ENCODE measurements at places on chromosomes 6 and 20. TPM values are rescaled to one million over a fixed set of nuclear protein-coding genes. Genes with fewer than 3 reads are reported as not detected.
A peak's percentile ranks its signal among the peaks of the same experiment; 100 is the strongest.

DNA sequence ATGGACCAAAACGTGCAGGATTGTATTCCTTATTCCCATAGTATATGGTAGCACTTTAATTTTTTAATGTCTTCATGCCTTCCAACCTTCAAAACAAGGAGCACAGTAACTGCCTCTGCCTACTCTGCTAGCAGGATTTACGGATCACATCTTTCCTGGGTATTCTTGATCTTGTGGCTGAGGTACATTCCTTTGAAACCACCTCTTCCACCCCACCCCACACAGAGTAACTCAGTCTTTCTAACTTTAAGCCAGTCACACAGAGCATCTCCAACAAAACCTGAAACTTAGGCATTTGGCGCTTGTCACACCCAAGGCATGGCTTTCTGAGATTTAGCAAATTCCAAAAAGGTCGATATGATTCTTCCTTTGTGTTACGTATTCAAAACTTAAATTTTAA is 2.3 kb upstream of the ID4 start:
- no peak overlapping the region for H3K27ac ChIP-seq
- H3K4me1 ChIP-seq: no peaks in the 10 kb centered on the region
- H3K4me3 ChIP-seq: no peak overlapping the region

The TRIM40 gene
- total RNA-seq: not detected

GRCh38 chr6:79670789-79671188 is 39.7 kb downstream of the SH3BGRL2 start:
- no peaks in the 10 kb centered on the region for H3K36me3 ChIP-seq
- no peaks in the 10 kb centered on the region for H3K4me1 ChIP-seq
- no peak overlapping the region for H3K27ac ChIP-seq
- no peak overlapping the region for H3K4me3 ChIP-seq

- no peak overlapping the region for H3K27ac ChIP-seq
- no peaks in the 10 kb centered on the region for H3K4me1 ChIP-seq
- no peaks in the 10 kb centered on the region for H3K27me3 ChIP-seq
- peak; percentile 60 for DNase-seq
These were observed 209.8 kb downstream of the HIVEP2 start for GRCh38 chr6:142735204-142735603.

The HDGFL1 gene
- total RNA-seq: not detected

DNA sequence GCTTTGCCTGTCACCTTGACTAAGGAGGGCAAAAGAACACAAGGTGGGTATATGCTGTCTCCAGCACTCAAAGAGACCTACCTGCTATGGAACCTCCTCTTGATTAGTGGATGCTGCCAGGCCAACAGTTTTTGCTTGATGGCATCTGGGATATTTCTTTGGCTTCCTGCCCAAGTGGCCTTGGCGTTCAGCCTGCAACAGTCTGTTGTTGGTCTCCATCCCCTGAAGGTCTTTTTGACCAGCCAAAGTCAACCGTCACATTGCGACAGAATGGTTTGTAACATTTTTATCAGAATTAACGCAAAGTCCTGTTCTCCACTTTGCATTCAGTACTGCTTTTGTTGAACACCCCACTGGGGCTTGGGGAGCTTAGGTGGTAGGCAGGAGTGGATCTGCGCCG is 37.1 kb downstream of the SERPINB1 start:
- H3K27ac ChIP-seq: no peak overlapping the region
- H3K4me3 ChIP-seq: no peak overlapping the region
- no peaks in the 10 kb centered on the region for H3K4me1 ChIP-seq
- no peaks in the 10 kb centered on the region for H3K36me3 ChIP-seq
- no peaks in the 10 kb centered on the region for H3K27me3 ChIP-seq

GRCh38 chr6:170476360-170476759 is 76.7 kb downstream of the PSMB1 start:
- DNase-seq: no peak
- no peak overlapping the region for H3K4me3 ChIP-seq
- H3K27ac ChIP-seq: no peak overlapping the region
- no peaks in the 10 kb centered on the region for H3K36me3 ChIP-seq

DNA sequence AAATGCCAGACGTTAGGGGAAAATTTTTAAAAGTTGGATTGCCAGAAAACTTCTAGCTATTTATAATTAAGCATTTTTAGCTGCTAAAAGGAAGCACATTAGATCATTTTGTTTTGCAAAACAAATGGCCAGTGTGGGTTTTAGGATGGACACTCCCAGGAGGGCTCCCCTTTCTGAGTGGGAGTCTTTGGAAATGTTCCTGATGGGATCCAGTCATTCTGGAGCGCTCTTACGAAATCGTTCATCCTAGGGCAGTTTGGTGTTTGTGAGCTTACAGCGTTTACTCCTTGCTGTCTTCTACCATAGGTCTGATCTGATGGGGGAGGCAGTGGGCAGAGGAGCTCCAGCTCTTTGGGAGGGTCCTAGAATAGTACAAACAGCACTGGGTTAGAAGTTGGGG is 14.7 kb downstream of the GNAS start:
- peaks cover 6% of the 10 kb centered on the region for H3K27me3 ChIP-seq
- no peaks in the 10 kb centered on the region for H3K36me3 ChIP-seq
- no peak overlapping the region for H3K4me3 ChIP-seq

GRCh38 chr20:36932476-36933426 is 18.8 kb downstream of the SAMHD1 start:
- no peak overlapping the region for H3K27ac ChIP-seq
- peak; percentile 63 for DNase-seq
- H3K27me3 ChIP-seq: no peaks in the 10 kb centered on the region
- no peaks in the 10 kb centered on the region for H3K36me3 ChIP-seq
- no peak overlapping the region for H3K4me3 ChIP-seq

DNA sequence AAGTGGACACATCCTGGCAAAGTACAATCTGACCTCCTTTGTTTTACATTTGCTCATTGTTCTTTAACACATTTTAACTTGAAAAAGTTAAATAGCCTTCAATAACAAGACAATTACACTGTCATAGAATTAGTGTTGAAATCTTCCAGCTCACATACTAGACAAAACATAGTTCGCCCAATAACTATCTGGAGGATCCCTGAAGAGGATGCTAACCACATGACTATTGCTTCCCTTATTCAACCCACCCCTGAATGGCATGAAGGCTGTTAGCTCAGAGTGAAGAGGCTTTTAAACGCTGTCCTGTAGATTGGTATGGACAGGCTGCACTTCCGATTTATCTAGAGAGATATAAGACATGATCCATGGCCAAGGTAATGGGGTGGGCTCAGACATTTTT is 15.0 kb upstream of the DSE start:
- H3K4me3 ChIP-seq: no peak overlapping the region
- no peak for DNase-seq
- no peak overlapping the region for H3K27ac ChIP-seq
- no peaks in the 10 kb centered on the region for H3K36me3 ChIP-seq
- no peaks in the 10 kb centered on the region for H3K27me3 ChIP-seq

DNA sequence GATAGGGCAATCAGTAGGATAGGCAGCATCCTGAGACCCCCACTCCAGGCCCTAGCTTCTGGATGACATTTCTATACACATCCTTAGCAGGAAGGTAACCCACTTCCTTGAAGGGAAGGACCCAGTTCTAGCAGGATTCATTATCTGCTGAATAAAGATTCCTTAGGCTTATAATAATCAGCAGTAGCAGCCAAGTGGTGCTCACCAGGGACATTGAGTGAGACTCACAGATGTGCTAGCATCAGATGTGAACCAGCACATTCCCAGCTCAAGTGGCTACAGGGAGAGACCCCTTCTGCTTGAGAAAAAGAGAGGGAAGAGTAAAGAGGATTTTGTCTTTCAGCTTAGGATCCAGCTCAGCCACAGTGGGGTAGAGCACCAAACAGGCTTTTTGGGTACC is 244.8 kb upstream of the UFL1 start:
- no peak overlapping the region for H3K27ac ChIP-seq
- DNase-seq: no peak
- no peaks in the 10 kb centered on the region for H3K4me1 ChIP-seq
- H3K36me3 ChIP-seq: no peaks in the 10 kb centered on the region
- H3K4me3 ChIP-seq: no peak overlapping the region

The PTK7 gene
- 159 TPM for total RNA-seq

- peaks cover 5% of the 10 kb centered on the region for H3K4me1 ChIP-seq
- no peaks in the 10 kb centered on the region for H3K36me3 ChIP-seq
- no peak for DNase-seq
These were observed 538.5 kb downstream of the CD83 start for GRCh38 chr6:14656078-14656521.

The ANGPT4 gene
- total RNA-seq: under 0.01 TPM

DNA sequence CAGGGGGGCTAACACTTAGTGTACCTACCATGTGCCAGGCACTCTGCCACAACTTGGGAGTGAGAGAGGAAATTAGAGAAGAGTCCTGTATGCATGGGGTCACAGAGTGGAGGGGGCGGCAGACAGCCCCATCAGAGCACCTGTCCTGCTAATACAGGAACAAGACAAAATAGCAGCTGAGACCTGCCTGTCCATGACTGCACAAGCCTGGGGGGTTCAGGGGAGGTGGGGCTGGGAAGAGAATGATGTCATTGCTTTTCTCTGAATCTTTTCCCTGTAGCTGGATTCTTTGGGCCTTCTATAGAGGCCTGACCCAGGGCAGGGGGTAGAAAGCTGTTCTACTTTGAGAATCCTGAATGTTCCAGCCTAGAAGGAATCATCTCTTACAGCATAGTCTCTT is 37.4 kb downstream of the FOXP4 start:
- H3K4me1 ChIP-seq: peaks cover 18% of the 10 kb centered on the region
- H3K4me3 ChIP-seq: no peak overlapping the region
- no peaks in the 10 kb centered on the region for H3K27me3 ChIP-seq
- no peak for DNase-seq

- peaks cover 2% of the 10 kb centered on the region for H3K4me1 ChIP-seq
- DNase-seq: no peak
- no peaks in the 10 kb centered on the region for H3K27me3 ChIP-seq
- no peak overlapping the region for H3K27ac ChIP-seq
These were observed 23.3 kb downstream of the SENP6 start for GRCh38 chr6:75624988-75625387.

The ADGB gene
- not detected for total RNA-seq

GRCh38 chr6:154974485-154975149 is 20.5 kb upstream of the TIAM2 start:
- no peaks in the 10 kb centered on the region for H3K36me3 ChIP-seq
- no peaks in the 10 kb centered on the region for H3K27me3 ChIP-seq
- H3K4me3 ChIP-seq: no peak overlapping the region
- H3K27ac ChIP-seq: no peak overlapping the region
- H3K4me1 ChIP-seq: no peaks in the 10 kb centered on the region
- DNase-seq: no peak

GRCh38 chr6:106749609-106750008 is 120.2 kb downstream of the QRSL1 start:
- H3K4me3 ChIP-seq: no peak overlapping the region
- no peaks in the 10 kb centered on the region for H3K36me3 ChIP-seq
- H3K4me1 ChIP-seq: no peaks in the 10 kb centered on the region
- no peak overlapping the region for H3K27ac ChIP-seq
- H3K27me3 ChIP-seq: no peaks in the 10 kb centered on the region

GRCh38 chr6:1796706-1797529 is 187.2 kb downstream of the FOXC1 start:
- no peaks in the 10 kb centered on the region for H3K36me3 ChIP-seq
- no peak overlapping the region for H3K27ac ChIP-seq
- no peak overlapping the region for H3K4me3 ChIP-seq
- H3K27me3 ChIP-seq: no peaks in the 10 kb centered on the region

- no peaks in the 10 kb centered on the region for H3K36me3 ChIP-seq
- H3K4me1 ChIP-seq: no peaks in the 10 kb centered on the region
- no peak for DNase-seq
These were observed 33.9 kb upstream of the SGK1 start for GRCh38 chr6:134351615-134352474.

The HLA-DMB gene
- 0.83 TPM for total RNA-seq

GRCh38 chr6:46172176-46172575 is 1.4 kb upstream of the ENPP5 start:
- no peaks in the 10 kb centered on the region for H3K36me3 ChIP-seq
- no peak overlapping the region for H3K4me3 ChIP-seq
- H3K27ac ChIP-seq: no peak overlapping the region
- H3K4me1 ChIP-seq: no peaks in the 10 kb centered on the region
- DNase-seq: no peak

DNA sequence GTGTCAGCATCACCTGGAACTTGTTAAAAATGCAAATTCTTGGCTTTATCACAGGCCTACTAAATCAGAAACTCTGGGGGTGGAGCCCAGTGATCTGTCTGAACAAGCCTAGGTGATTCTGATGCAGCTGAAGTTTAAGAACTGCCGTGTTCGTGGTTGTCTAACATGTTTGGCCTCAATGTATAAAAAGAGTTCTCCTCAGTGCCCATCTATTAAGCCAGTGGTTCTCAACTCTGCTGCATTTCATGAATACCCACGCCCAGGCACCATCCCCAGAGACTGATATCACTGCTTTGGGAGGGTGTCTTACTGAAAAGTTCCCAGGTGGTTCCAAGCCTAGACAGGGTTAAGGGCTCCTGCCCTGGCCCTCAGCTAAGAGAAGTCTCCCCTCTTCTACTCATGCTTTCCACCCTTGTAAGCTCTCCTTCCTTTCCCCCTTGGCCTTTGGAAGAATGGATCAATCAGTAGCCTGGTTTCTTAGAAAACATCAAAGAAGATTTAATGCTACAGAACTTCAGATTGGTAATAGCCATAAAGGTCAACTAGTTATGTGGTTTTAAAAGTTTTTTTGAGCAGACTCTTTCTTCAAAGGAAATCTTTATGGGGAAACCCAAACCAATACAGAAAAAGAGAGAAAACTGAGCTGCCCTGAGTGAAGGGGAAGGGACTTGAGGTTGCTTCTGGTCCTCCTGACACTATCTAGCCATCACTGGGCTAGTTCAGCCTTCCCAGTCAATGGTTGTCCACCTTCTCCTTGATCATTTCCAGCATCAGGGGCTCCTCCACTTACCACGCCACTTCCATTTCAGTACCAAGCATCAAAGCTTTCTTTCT is 38.9 kb upstream of the TNFAIP3 start:
- no peak overlapping the region for H3K4me3 ChIP-seq

- H3K27me3 ChIP-seq: no peaks in the 10 kb centered on the region
- H3K36me3 ChIP-seq: no peaks in the 10 kb centered on the region
- H3K4me3 ChIP-seq: no peak overlapping the region
- no peak for DNase-seq
- no peak overlapping the region for H3K27ac ChIP-seq
These were observed 742.0 kb upstream of the POU3F2 start for GRCh38 chr6:98092331-98092730.

DNA sequence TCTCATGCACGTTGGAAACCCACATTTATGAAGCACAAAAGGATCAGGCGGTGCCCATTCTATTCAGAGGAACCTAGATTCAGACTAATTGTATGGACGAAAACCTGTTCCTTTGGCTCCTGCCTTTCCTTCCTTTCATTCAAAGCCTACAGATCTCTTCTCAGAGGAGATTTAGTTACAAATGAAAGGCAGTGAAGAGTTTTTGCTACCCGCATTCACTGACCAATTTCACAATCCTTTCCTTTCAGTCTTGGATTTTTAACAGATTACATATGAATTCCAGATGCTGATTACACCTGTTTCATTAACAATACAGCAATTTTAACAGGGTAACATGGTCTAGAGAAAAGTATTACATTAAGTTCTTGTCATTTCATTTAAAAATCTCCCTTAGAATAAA is 32.0 kb downstream of the TMEM242 start:
- H3K27me3 ChIP-seq: no peaks in the 10 kb centered on the region
- no peaks in the 10 kb centered on the region for H3K4me1 ChIP-seq
- no peak overlapping the region for H3K27ac ChIP-seq
- H3K4me3 ChIP-seq: no peak overlapping the region
- no peaks in the 10 kb centered on the region for H3K36me3 ChIP-seq

The SEL1L2 gene
- not detected for total RNA-seq

- no peak overlapping the region for H3K27ac ChIP-seq
- H3K27me3 ChIP-seq: no peaks in the 10 kb centered on the region
- no peaks in the 10 kb centered on the region for H3K4me1 ChIP-seq
- no peak overlapping the region for H3K4me3 ChIP-seq
- DNase-seq: no peak
- H3K36me3 ChIP-seq: no peaks in the 10 kb centered on the region
These were observed 72.9 kb upstream of the AGPAT4 start for GRCh38 chr6:161346717-161347116.

GRCh38 chr20:5070570-5070969 is 49.2 kb downstream of the PCNA start:
- no peak overlapping the region for H3K4me3 ChIP-seq
- no peak overlapping the region for H3K27ac ChIP-seq
- H3K4me1 ChIP-seq: peaks cover 10% of the 10 kb centered on the region
- DNase-seq: no peak
